ENCODE measurements at places on chromosomes 11 and 22. TPM values are rescaled to one million over a fixed set of nuclear protein-coding genes. Genes with fewer than 3 reads are reported as not detected.

DNA sequence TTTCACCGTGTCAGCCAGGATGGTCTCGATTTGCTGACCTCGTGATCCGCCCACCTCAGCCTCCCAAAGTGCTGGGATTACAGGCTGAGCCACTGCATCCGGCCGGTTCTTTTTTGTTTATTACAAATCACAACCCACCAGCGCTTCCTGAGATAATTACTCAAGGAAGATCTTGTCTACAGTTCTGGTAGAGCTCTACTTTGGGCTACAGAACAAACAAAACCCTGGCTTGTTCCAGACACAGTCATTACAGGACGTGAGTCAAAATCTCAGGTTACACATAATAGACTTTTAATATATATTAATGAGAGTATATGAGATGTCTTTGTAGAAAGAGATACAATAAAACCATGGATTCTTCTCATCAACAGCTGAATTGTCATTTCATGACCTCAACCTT is 42.8 kb upstream of the NUP50 start:
- no peak for DNase-seq

DNA sequence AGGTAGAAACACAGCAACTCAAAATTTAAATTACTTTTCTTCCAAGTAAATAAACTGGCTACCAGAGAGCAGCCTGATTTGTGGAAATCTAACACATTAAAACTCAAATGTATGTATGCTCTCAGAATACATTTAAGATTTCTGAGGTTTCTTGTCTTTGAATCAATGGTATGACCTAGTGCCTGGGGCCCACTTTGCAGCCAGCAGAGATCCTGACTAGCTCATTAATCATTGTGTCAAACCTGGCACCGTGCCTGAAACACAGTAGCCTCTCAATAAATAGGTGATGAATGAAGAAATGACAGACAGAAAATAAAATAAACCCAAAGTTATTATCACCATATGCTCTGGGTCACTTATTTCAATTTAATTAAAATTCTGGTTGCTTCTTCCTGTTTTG is 176.2 kb upstream of the FAT3 start:
- no peak for DNase-seq

DNA sequence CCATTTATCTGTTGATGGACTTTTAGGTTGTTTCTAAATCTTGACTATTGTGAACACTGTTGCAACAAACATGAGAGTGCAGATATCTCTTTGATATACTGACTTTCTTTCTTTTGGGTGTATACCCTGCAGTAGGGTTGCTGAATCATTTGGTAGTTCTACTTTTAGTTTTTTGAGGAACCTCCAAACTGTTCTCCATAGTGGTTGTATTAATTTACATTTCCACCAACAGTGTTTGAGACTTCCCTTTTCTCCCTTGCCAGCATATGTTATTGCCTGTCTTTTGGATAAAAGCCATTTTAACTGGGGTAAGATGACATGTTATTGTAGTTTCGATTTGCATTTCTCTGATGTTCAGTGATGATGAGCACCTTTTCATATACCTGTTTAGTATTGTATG is 330.0 kb downstream of the DDX10 start:
- DNase-seq: no peak

LRRC74B gene
- total RNA-seq: not detected

DNA sequence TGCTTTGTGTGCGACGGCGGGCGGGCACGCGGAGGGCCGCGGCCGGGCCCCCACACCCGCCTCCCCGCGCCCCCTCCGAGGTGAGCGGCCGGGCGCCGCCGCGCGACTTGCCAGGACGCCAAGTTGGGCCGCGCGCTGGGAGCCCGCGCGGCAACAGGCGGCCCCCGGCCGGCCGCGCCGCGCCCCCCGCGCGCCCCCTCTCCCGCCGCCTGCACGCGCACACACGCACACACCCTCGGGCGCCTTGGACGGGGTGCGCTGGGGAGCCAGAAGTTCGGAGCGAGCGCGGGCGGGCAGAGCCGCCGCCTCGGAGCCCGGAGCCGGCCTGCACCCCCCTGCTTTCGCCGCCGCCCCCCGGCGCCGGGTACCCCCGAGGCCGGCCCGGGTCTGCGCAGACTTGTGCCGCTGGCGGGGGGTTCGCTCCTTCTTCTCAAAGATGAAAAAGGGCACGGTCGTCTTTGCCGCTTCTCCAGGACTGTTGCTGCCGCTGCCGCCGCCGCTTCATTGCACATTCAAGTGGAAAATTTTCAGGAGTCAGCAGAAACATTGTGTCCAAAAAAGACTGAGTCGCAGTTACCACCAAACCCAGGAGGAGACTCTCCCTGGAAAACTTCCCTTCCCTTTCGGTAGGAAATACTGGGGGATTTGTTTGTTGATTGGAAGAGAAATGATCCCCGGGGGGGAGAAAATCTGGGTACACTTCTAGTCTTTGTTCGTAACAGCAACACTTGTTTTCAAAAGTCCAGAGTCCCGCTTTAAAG is 895 bp downstream of the TEAD1 start:
- DNase-seq: peak; percentile 61

- DNase-seq: no peak
Observed at GRCh38 chr11:76077575-76078150, 128.6 kb downstream of the WNT11 start.

OR51B6 gene
- total RNA-seq: not detected

GRCh38 chr22:24247564-24248344 is 2.9 kb upstream of the GGT5 start:
- DNase-seq: peak; percentile 87

GRCh38 chr22:27792452-27793161 is 8.9 kb downstream of the MN1 start:
- DNase-seq: no peak

DNA sequence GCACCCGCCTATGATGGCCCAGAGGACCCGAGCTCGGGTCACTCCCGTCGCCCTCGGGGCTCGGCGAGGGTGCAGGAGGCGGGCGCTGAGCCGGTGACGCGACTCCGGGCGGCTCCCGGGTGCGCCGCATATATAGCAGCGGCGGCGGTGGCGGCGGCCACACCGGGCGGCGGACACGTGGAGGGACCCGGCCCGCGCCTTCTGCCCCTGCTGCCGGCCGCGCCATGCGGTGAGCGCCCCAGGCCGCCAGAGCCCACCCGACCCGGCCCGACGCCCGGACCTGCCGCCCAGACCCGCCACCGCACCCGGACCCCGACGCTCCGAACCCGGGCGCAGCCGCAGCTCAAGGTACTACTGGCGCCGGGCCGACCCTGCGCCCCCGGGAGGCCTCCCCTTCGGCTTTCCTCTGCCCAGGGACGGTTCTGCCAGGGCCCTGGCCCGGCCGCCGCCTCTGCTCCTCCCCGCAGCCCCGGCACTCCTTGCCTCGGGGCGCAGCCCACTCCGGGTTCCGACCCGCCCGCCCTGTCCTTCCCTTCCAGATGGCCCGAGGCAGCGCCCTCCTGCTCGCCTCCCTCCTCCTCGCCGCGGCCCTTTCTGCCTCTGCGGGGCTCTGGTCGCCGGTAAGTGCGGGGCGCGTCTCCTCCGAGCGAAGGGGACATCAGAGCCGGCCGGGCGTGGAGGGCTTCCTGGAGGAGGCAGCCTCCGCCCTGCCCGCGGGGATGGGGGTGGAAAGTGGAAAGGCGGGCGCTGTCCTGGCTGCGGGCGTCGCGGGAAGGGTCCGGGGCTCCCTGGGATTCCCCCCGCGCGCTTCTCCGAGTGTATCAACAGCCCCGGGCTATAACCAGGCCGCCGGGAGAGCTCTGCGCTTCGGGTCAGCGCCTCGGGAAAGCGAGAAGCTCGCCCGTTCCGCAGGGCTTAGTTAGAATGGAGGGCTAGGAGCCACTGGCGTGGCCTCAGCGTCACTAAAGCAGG is at the start of gene GAL:
TSS of gene GAL (plus strand) at position 160 of the 972 bp plus-strand sequence. CDS start at position 540, 380 bp downstream.
- no peak for DNase-seq

GRCh38 chr22:29569011-29569678 is 11.8 kb downstream of the NIPSNAP1 start:
- DNase-seq: no peak

PHLDB1 gene
- 1.3 TPM for total RNA-seq

GRCh38 chr11:68090706-68091105 is 30.5 kb downstream of the CHKA start:
- DNase-seq: no peak

GRCh38 chr22:20782083-20782482 is 8.2 kb downstream of the SERPIND1 start:
- no peak for DNase-seq

GRCh38 chr11:16299390-16299789 is 57.0 kb downstream of the SOX6 start:
- no peak for DNase-seq

LTO1 gene
- 29.3 TPM for total RNA-seq

DNA sequence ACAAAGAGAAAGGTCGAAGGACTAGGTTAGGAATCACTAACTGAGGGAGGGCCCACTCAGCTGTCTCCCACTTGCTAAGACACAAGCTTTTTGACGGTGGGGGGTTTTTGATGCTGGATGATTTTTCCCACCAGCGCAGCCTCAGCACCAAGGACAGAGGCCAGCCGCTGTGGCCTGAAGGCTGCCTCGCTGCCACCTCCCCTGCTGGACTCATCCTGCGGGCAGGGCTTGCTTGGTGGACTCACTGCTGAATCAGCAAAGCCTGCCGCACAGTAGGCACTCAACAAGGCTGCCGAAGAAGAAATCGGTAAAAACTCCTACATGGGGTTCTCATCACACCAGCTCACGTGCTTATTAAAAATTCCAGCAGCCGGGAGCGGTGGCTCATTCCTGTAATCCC is 2.6 kb downstream of the ALG12 start:
- DNase-seq: no peak

- DNase-seq: peak; percentile 75
Observed at GRCh38 chr11:119306373-119306890, 10.5 kb downstream of the MCAM start.

- DNase-seq: no peak
Observed at GRCh38 chr11:115539844-115540243, 35.6 kb upstream of the CADM1 start.

- no peak for DNase-seq
Observed at GRCh38 chr22:22938672-22939587, 51.3 kb downstream of the IGLL5 start.

DNA sequence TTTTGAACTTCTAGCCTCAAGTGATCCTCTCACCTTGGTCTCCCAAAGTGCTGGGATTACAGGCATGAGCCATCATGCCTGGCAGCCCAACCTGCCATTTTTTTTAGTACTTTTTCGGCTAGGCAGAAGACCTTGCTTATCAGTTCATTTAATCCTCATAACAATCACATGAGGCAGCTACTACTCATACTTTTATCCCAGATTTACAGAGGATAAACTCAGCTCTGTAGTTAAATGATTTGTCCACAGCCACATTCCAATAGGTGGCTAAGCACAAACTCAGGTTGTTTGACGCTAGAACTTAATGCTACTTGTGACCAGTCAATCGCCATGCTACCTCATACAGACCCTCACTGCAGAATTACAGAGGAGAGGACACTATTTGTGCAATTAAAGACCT is 28.1 kb downstream of the SBF2 start:
- DNase-seq: no peak

LARGE1 gene
- 0.47 TPM for total RNA-seq

DNA sequence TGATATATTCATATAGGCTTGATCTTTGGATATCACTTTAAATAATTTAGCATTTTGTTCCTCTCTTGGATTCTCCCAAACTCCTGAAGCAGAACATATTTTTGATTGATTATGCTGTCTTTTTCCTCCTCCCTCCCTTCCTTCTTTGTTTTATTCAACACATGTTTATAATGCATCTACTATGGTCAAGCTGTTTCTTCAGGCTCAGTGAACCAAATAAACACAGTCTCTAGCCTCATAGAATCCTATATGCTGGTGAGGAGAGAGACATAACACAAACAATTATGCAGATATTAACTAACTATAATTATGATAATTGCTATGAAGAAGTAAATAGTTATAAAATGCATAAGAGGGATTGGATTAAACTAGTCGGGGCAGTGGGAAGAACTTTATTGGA is 1023.6 kb upstream of the RAG2 start:
- DNase-seq: no peak

Data from activated CD4-positive, alpha-beta T cell treated with anti-CD3 and anti-CD28 coated beads, Interleukin-2, amount 10 ng/mL, durations not matched to agents 24 days and 14 days (primary cell).